ENCODE measurements at places on chromosomes 13 and 19.

DNA sequence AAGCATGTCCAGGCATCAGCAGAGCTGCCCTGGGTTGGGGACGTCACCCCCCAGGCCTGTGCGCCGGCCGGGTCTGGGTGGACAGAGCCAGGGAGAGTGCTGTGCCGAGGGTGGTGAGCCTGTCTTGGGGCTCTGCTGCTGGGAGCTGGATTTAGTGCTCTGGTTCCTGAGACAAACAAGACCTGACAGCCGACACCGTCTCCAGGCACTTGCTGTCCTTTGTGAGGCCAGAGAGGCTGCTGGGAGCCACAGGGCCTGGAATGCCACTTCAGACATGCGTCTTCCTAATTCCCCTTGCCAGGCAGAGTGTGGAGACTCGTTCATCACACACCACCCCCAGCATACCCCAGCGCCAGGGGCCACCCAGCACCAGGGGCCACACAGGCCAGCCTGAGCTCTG, 165.8 kb downstream of the KDM4B start:
- DNase-seq, result no peak

DNA sequence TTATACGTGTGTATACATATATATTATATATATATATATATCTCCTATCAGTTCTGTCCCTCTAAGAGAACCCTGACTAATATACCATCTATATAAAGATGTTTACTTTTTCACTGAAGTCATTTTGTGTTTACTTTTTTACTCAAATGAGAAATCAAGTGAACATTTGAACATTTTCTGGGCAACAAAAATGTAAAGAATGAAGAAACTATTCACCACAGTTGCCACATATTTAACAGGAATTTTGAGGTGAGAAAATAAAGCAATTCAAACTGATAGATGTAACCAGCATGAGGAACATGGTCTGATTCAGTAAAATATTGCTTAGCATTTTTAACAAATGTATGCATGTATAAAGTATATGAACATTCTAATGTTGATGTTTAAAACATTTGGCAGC, 299.2 kb upstream of the KLHL1 start:
- DNase-seq, result no peak

DNA sequence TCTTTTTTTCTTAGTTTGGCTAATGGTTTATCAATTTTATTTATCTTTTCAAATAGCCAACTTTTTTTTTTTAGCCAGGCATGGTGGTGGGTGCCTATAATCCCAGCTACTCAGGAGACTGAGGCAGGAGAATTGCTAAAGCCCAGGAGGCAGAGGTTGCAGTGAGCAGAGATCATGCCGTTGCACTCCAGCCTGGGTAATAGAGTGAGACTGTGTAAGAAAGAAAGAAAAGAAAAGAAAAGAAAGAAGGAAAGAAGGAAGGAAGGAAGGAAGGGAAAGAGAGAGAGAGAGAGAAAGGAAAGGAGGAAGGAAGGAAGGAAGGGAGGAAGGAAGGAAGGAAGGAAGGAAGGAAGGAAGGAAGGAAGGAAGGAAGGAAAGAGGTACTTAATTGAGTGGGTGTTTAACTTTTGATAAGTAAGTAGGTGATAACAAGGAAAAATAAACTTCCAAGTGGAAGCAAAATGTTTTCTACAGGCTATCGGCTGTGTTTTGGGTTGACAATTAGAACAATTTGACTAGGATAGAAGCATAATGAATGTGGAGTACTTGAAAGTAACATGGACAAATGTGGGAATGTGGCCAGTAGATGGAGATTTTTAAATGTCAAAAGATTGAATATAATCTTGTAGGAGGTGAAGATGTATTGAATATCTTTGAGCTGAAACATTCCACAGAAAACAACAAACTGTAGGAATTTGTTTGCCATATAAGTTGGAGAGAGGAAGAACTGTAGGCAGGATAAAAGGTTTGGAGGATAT, 62.8 kb upstream of the MYO16 start:
- DNase-seq, result no peak

DNA sequence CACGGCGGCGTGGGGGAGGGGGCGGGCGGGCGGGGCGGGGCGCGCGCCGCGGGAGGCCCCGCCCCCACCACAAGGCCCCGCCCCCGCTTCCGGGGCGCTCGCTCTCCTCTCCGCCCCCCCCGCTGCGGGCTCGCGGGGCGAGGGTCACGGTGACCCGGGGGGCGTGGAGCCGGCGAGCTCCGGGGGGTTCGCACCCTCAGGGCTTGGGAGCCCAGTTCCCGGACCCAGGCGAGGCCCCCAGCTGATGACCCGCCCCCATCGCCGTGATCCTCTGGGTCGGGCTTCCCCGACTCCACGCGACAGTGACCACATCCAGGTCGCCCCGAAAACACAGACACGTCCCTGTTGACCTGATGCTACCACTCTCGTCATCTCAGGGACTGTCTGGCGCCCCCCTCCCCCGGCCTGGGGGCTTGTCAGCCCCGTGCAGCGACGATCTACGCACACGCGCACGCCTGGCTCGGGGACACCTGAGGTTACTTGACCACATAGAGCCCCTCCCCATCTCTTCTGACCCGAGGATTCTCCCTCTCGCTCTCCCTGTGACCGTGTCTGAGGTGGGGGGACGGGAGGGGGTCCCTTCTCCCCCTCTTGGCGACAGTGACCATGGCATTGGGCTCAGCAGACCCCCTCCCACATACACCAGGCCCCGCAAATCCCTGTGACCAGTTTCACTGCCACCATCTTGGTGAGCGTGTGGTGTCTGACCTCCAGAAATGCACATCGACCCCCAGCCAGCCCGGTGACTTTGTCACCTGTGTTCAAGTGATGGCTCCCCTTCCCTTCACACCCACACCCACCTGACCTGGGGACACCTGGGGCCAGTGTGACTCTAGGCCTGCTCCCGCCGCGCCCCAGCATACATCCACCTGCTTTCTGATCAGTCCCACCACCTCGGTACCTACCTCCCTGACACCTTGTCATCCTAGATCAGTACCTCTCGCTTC, 670 bp downstream of the MAP2K7 start:
- no peak for DNase-seq

- no peak for DNase-seq
Measured at GRCh38 chr13:26021516-26021915, 30.3 kb downstream of the SHISA2 start.

DNA sequence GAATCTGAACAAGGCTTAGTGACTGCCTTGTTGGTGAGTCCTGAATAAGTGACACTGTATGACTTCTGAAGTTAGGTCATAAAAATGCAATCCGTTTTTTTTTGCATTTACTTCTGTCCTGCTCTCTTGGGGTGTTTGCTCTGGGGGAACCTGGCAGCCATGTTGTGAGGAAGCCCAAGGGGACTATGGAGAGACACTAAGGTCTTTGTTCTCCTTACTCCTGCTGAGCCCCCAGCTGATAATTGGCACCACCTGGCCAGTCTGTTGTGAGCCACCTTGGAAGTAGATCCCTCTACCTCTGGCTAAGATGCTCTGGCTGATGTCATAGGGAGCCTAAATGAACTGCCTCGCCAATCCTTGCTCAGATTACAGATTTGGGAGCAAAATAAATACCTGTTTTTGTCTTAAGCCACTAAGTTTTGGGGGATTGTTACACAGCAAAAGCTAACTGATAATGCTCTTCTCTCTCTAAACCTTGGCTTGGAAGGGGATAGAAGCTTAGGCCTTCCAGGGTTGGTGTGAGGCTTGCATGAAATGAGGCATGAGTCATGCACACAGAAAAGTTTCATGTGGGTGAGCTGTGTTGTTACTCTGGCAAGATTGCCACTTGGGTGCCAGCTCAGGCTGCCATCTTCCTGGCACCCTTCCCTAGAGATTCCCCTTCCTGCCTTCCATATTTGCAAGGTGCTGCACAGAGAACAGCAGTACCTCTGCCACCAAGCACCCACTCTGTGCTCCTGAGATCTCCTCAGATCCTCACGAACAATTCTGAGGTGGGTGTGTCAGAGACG, 10.1 kb downstream of the TUBB4A start:
- no peak for DNase-seq

- peak; percentile 50 for DNase-seq
Measured at GRCh38 chr19:18589380-18590272, 1.0 kb downstream of the REX1BD start.

DNA sequence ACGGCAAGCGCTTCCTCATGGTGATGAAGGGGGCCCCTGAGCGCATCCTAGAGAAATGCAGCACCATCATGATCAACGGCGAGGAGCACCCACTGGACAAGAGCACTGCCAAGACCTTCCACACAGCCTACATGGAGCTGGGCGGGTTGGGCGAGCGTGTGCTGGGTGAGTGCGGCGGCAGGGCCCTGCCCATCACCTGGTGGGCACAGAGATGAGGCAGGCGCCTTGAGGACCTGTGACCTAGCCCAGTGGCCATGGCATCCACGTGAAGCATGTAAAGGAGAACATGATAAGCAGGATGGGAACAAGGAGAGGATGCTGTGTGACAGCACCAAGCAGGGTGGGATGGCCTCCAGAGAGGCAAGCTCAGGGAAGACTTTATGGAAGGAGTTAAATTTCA, 18.5 kb downstream of the ATP12A start:
- DNase-seq, result no peak

DNA sequence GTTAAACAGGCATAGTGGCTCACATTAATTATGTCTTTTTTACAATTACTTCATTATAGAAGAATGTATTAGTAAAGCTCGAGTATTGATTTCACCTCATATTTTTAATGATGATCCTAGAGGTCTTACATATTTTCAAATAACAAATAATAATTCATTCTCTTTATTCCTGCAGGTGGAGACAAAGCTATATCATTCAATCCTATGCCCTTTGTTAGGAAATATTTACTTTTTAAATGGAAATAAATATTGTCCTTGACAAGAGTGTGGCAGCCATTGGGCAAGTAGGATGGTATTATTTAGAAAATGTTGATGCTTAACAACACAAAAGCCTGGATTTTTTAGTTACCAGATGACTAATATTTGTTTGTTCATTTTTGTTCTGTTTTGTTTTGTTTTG, 127.6 kb downstream of the COG6 start:
- DNase-seq, result peak; percentile 42

DNA sequence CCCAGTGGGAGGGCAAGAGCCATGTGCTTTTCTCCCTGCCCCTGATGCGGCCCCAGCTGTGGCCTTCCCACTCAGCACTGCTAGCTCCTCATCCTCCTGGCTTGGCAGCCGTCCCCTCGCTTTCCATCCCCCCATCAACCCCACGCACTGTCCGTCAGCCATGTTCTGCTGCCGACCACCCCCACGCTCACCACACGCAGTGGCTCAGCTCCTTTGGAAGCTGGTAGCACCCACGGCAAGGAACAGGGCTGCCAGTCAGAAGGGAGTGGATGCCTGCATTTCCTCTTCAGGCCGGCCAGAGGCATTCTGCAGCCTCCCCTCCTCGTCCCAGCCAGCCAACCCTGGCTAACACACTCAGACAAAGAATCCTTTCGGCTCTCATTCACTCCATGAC, 6.3 kb downstream of the CALM3 start:
- DNase-seq, result no peak

- peak; percentile 29 for DNase-seq
Measured at GRCh38 chr13:111281751-111282311, 38.6 kb upstream of the TEX29 start.

GRCh38 chr13:99418843-99419140, 82.5 kb upstream of the TM9SF2 start:
- no peak for DNase-seq

DNA sequence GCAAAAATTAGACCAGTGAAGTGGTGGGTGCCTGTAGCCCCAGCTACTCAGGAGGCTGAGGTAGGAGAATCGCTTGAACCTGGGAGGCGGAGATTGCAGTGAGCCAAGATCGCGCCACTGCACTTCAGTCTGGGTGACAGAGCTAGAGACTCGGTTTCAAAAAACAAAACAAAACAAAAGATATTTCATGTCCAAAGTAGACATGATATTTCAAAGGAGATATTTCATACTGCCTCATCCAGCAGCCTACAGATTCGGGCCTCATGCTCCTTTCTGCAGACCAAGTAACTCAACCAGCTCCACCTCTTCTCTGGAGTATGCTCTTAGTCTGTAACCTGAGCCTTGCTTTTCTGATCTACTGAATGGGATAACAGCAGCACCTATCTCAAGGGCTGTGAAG, 15.0 kb downstream of the ZC3H4 start:
- no peak for DNase-seq

- DNase-seq, result no peak
Measured at GRCh38 chr13:38900188-38900587, 90.4 kb downstream of the STOML3 start.

DNA sequence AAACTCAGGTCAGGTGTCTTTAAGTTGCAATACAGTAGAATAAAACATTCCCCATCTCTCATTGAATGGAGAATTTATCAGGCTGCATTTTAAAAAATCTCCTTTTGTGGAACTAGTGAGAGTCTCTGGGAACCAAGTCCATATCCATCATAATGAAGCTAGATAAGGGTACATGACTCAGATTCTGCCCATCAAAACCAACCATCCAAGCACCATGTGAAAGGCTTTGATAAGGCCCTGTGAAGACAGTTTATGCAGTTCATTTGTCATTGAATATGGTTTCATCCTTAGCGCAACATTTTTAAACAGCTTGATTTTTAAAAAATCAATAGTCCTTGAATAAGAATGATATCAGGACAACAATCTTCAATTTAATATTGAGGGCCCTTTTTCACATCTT, 56.3 kb upstream of the DIAPH3 start:
- peak; percentile 47 for DNase-seq

DNA sequence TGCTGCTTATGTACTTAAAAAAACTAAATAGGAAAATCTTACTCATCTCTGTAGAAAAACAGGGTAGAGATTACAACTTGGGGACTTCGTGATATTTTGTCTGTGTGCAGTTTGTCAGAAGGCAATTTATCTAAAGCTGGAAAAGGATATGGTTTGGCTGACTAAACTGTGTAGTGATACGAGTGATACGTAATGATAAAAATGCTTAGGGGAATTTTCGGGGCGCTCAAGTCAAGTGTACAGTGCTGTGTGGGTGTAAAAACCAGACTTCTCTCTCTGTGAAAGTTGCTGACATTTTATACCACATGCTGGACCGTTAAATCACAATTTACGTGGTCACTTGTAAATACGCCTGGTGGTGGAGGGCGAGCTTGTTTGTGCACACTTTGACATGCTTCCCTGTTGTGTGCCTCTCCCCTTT, 221.7 kb downstream of the KCNRG start:
- peak; percentile 46 for DNase-seq

DNA sequence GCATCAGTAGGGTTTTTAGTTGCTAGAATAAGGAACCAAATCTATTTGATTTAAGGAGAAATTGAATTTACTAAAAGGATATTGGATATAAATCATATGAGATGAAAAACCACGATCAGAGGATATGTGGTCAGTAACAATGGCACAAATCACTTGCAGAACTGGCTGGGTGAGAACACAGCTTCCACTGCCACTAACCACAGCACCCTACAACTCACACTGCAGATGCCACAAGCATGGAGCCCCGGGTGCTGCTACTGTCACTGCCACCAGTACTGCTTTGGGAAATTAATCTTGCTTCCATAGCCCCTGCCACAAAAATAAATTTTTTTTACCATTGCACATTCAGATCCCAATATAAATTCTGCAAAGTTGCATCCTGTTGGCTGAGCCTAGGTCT, 40.6 kb upstream of the KLF12 start:
- DNase-seq, result no peak

DNA sequence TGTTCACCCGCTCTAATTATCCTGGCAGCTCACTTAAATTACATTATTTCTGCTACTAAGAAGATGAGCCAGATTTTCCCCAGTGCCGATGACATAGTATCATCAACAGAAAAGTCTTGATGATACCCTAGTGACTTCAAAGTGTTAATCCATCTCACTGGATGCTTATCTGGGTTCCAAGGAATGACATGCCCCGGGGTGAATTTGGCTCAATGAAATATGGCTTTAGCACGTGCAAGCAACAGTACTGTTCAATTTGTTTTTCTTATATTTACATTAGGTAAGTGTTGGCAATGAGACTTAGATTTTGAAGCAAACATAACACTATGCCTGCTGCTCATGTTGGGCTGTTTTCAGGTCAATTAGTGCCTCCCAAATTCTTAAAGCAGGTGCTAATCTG, 548.2 kb upstream of the SLITRK1 start:
- DNase-seq, result no peak

Measured in amniotic epithelial cell (primary cell).